IMR-90 (cell line): ENCODE measurements at places on chromosomes 7 and 10. TPM values are rescaled to one million over a fixed set of nuclear protein-coding genes. Genes with fewer than 3 reads are reported as not detected.

The GPR85 gene
- total RNA-seq: 5.0 and 5.4 TPM in 2 replicates

The SKIDA1 gene
- 0.56 and 0.72 TPM in 2 replicates for total RNA-seq

DNA sequence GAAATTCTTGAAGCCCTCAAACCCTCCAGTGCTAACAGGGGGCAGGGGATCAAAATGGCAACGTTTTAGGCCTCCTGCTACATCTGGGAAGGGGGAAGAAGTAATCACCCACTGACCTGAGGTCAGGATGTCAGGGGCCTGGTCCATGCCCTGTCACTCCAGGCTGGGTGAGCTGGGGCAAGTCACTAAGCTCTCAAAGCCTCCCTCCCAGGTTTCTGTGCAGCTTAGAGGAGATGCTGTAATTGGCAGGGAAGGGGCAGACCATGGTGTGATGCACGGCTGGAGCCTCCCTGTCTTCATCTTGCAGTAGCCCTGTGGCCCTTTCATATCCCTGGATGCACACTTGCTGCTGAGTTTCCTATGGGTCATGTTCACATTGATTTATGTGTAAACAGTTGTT, 27.2 kb downstream of the LEP start:
- DNase-seq: no peak

GRCh38 chr7:47337531-47337930, 244.4 kb downstream of the TNS3 start:
- no peak for DNase-seq

The STOX1 gene
- total RNA-seq: under 0.01 and 0.18 TPM in 2 replicates
